ENCODE measurements at places on chromosomes 7 and 10.

DNA sequence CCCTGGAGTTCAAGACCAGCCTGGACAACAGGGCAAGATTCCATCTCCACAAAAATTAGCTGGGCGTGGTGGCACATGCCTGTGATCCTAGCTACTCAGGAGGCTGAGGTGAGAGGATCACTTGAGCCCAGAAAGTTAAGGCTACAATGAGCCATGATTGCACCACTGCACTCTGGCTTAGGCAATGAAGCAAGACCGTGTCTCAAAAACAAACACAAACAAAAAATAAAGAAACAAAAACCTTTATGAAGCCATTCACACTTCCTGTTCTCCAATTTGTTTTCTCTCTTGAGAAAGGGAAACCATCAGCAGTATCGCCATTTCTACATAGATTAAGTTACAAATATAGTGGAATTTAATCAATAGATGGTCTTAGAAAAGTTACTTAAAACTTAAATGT, 19.8 kb downstream of the YME1L1 start:
- H3K4me1 ChIP-seq, result no peaks in the 10 kb centered on the region
- no peak overlapping the region for H3K27ac ChIP-seq
- no peak for DNase-seq
- H3K27me3 ChIP-seq, result no peaks in the 10 kb centered on the region

DNA sequence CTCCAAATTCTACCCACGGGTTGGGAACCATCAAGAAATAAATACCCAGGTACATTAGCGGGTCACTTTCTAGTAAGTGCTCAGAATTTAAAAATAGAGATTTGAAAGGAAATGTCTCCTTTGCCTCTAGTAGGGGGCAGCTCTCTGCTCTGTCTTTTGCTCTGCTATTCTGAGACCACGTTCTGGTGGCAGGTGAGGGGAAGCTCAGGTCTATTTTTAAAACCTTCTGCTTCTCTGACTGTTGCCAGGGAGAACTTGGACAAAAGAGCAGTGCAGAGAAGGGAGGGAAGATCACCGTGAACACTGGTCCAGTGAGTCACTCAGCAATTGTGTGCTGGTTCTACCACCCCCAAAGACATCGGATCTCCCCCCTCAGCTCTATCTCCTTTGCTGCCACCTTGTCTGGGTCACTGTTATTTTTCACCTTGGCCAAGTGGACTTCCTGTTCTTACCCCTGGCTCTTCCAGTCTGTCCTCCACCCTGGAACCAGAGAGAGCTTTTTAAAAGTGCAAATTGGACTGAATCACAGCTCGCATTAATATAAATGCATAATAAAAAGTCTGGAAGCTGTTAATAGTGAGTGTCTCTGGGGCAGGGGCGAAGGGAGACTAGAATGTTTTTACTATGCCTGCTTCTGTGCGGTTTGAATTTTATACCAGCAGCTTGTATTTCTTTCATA, 72.4 kb upstream of the LOXL4 start:
- peaks cover 17% of the 10 kb centered on the region for H3K27me3 ChIP-seq
- H3K4me3 ChIP-seq, result no peak overlapping the region
- H3K36me3 ChIP-seq, result no peaks in the 10 kb centered on the region
- no peak overlapping the region for H3K27ac ChIP-seq
- no peak for DNase-seq

GRCh38 chr10:84194424-84195043, at the start of gene CDHR1:
TSS of gene CDHR1 (plus strand) at chr10:84194537. CDS start at chr10:84194761, 224 bp downstream.
- H3K36me3 ChIP-seq, result no peaks in the 10 kb centered on the region
- H3K27me3 ChIP-seq, result peaks cover 52% of the 10 kb centered on the region
- peaks cover 23% of the 10 kb centered on the region for H3K4me1 ChIP-seq
- H3K27ac ChIP-seq, result no peak within 1 kb of the TSS

GRCh38 chr7:1103009-1103788, 15.3 kb downstream of the GPER1 start:
- peaks cover 1% of the 10 kb centered on the region for H3K36me3 ChIP-seq
- peak; percentile 24 for DNase-seq
- peak overlapping the region; percentile 31 for H3K4me3 ChIP-seq
- peaks cover 27% of the 10 kb centered on the region for H3K4me1 ChIP-seq
- peak overlapping the region; percentile 72 for H3K27ac ChIP-seq

DNA sequence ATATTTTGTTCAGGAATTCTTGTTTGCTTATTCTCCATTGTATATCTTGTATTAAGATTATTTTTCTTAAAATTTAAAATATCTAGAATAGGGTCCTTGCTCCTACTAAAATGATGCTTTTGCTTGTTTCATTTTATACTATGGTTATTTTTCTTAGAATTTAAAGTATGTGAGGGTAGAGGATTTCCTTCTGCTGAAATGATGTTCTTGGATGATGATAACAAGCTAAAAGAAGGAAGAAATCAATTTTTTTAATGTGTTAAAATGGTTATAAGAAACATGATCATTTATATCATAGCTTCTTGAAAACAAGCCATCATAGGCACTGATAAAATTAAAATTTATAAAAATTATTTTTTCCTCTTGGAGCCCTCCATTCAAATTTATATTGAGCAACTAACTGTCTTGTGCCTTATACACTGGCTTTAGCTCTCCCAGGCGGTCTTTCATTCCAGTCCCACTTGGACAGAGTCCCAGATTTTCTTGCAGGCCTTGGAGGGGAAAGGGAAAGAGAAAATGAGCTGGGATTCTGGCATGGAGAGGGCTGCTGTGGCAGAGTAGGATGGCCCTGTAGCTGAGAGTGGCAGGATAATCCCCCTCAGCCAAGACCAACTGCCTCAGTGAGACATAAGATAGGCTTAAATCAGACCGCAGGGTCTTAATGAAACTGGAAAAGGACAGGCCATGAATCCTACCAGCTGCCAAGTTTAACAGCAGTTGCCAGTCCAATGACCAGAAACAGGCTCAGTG, 60.2 kb downstream of the DNAJB9 start:
- DNase-seq, result no peak
- no peak overlapping the region for H3K27ac ChIP-seq
- H3K27me3 ChIP-seq, result peaks cover 6% of the 10 kb centered on the region

DNA sequence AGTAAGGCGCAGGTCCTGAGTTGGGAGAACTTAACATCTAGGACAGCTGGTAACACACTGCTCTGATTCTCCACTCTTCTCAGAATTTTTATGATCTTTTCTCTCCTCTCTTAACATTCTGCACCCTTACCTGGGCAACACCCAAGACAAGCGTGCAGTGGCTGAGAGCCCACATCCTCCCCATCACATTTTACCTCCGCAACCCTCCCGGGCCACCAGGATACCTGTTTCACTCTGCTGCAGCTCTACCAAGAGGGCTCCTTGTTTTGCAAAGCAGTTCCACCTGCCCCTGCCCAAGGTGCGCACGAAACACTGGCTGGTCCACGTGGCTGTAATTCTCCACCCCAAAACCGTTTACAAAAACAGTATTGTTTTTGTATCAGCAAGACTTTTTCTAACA, 81.5 kb downstream of the ITIH5 start:
- peaks cover 19% of the 10 kb centered on the region for H3K4me1 ChIP-seq
- DNase-seq, result peak; percentile 31
- no peak overlapping the region for H3K4me3 ChIP-seq

- no peak for DNase-seq
- H3K4me3 ChIP-seq, result no peak overlapping the region
- peaks cover 77% of the 10 kb centered on the region for H3K36me3 ChIP-seq
- no peaks in the 10 kb centered on the region for H3K4me1 ChIP-seq
These were observed 65.3 kb downstream of the KMT2E start for GRCh38 chr7:105079348-105079747.

DNA sequence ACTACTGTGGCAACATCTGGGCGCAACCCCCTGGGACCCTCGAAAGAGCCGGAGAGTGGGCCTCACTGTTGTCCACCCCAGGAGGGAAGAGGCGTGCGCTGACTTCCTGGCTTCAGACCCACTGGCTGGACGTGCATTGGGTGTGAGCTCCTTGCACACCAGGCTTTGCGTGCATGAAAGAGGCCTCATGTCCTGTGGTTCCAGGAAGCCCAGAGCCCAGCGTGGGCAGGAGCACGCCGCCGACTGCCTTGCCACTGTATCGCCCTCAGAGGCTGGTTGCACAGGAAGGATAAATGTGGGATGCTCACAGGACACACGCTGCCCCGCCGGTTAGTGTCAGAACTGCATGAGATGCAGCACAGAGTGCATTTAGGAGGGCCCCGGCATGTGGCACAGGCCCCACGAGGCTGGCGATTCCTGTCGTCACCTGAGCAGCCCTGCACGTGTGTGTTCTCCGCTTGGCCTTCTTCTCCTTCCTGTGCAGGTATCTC, 8.5 kb upstream of the JAKMIP3 start:
- H3K36me3 ChIP-seq, result peaks cover 3% of the 10 kb centered on the region
- H3K4me1 ChIP-seq, result no peaks in the 10 kb centered on the region
- no peak for DNase-seq
- H3K4me3 ChIP-seq, result no peak overlapping the region

DNA sequence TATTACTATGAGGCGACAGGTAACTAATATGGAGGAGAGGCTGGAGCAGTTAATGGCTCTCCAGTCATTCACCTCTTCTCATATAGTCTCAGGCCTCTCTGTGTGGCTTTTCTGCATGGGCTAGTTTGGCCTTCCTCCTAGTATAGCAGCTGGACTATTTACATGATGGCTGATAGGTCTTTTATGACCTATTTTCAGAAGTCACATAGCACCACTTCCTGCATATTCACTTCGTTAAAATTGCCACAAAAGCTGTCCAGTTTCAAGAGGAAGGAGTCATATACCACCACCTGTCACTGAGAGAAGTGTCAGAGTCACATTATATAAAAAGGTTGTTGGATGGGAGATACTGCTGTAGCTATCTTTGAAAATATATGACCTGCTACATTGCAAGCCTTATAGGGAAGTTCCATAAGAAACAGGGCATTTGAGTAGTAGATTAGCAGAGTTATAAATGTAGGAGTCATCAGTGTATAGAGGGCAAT, 8.0 kb upstream of the DMTF1 start:
- no peak overlapping the region for H3K27ac ChIP-seq
- H3K4me3 ChIP-seq, result no peak overlapping the region
- no peak for DNase-seq
- peaks cover 12% of the 10 kb centered on the region for H3K4me1 ChIP-seq

GRCh38 chr7:101729241-101729883, 88.1 kb upstream of the CUX1 start:
- H3K36me3 ChIP-seq, result no peaks in the 10 kb centered on the region
- no peak overlapping the region for H3K27ac ChIP-seq
- no peak overlapping the region for H3K4me3 ChIP-seq
- no peak for DNase-seq
- no peaks in the 10 kb centered on the region for H3K4me1 ChIP-seq

DNA sequence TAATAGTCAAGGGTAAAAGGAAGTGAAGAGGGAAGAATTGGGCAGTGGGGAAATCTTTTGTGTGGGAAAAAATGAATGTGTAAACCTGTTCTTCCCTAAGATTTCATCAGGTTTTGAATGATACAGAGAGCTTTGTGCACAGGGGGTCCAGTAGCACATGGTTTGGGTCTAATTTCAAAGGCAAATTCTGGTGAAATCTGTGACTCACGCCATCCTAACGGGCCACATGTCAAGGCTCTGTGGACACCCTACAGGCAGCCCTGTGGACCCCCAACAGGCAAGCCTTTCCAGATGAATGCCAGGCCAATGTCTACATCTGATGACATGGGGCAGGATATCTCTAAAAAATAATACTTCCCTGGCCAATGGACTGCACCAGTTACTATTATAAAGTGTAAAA, 309.8 kb downstream of the PARD3 start:
- no peak overlapping the region for H3K27ac ChIP-seq
- no peaks in the 10 kb centered on the region for H3K36me3 ChIP-seq
- no peaks in the 10 kb centered on the region for H3K27me3 ChIP-seq
- no peak for DNase-seq
- no peak overlapping the region for H3K4me3 ChIP-seq

DNA sequence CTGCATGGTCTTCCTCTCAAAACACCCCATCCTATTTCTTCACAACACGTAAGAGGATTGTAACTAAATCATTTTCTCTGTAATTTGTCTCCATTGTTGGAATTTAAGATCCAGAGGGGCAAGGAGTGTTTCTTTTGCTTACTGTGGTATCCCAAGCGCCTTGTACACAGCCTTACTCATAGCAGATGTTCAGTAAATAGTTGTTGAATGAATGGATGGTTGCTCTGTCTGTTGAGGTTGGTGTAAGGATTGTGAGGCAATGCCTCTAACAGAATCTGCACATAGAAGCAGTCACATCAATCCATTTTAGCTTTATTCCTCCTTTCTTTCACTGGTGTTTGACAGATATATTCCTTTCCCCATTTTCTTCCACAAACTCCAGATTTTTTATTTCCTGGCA, 90.1 kb downstream of the ZNF365 start:
- no peak for DNase-seq
- H3K27me3 ChIP-seq, result no peaks in the 10 kb centered on the region
- no peaks in the 10 kb centered on the region for H3K36me3 ChIP-seq
- no peak overlapping the region for H3K27ac ChIP-seq

GRCh38 chr7:92994901-92995300, 122.9 kb downstream of the SAMD9 start:
- no peak overlapping the region for H3K4me3 ChIP-seq
- peaks cover 11% of the 10 kb centered on the region for H3K27me3 ChIP-seq
- DNase-seq, result no peak
- H3K36me3 ChIP-seq, result no peaks in the 10 kb centered on the region
- H3K4me1 ChIP-seq, result no peaks in the 10 kb centered on the region
- no peak overlapping the region for H3K27ac ChIP-seq

GRCh38 chr10:114334301-114334700, 70.0 kb downstream of the AFAP1L2 start:
- no peak overlapping the region for H3K27ac ChIP-seq
- H3K4me1 ChIP-seq, result peaks cover 40% of the 10 kb centered on the region
- H3K36me3 ChIP-seq, result no peaks in the 10 kb centered on the region
- no peak for DNase-seq

GRCh38 chr7:147885869-147886268, 704.7 kb upstream of the C7orf33 start:
- H3K27me3 ChIP-seq, result no peaks in the 10 kb centered on the region
- no peak overlapping the region for H3K4me3 ChIP-seq
- no peak overlapping the region for H3K27ac ChIP-seq
- DNase-seq, result no peak
- H3K4me1 ChIP-seq, result no peaks in the 10 kb centered on the region

DNA sequence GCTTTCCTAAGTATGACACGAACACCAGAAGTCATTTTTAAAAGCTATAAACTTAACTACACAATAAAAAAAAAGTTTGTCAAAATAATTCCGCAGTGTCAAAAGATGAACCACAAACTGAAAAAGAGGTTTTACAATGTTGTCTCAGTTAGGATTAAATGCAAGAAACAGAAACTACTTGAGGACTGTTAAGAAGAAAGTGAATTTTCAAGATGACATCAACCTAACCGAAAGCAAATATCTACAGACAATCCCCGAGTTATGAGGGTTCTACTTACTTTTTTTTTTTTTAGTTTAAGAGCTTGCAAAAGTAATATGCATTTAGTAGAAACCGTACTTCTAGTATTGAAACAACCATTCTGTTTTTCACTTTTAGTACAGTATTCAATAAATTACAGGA, 62.3 kb downstream of the TFPI2 start:
- H3K4me3 ChIP-seq, result no peak overlapping the region
- H3K4me1 ChIP-seq, result no peaks in the 10 kb centered on the region
- H3K36me3 ChIP-seq, result no peaks in the 10 kb centered on the region
- H3K27ac ChIP-seq, result no peak overlapping the region
- H3K27me3 ChIP-seq, result no peaks in the 10 kb centered on the region

All from activated CD8-positive, alpha-beta T cell treated with anti-CD3 and anti-CD28 coated beads, Interleukin-2, amount 10 ng/mL, durations not matched to agents 7 days and 5 days (primary cell).